Activated CD8-positive, alpha-beta memory T cell treated with anti-CD3 and anti-CD28 coated beads for 1 hour (primary cell): ENCODE measurements at places on chromosomes 6 and 20.

GRCh38 chr20:50379049-50379990 is 130.9 kb upstream of the PTPN1 start:
- DNase-seq = no peak

- no peak for DNase-seq
Observed at GRCh38 chr6:110557199-110557598, 80.8 kb upstream of the SLC22A16 start.

DNA sequence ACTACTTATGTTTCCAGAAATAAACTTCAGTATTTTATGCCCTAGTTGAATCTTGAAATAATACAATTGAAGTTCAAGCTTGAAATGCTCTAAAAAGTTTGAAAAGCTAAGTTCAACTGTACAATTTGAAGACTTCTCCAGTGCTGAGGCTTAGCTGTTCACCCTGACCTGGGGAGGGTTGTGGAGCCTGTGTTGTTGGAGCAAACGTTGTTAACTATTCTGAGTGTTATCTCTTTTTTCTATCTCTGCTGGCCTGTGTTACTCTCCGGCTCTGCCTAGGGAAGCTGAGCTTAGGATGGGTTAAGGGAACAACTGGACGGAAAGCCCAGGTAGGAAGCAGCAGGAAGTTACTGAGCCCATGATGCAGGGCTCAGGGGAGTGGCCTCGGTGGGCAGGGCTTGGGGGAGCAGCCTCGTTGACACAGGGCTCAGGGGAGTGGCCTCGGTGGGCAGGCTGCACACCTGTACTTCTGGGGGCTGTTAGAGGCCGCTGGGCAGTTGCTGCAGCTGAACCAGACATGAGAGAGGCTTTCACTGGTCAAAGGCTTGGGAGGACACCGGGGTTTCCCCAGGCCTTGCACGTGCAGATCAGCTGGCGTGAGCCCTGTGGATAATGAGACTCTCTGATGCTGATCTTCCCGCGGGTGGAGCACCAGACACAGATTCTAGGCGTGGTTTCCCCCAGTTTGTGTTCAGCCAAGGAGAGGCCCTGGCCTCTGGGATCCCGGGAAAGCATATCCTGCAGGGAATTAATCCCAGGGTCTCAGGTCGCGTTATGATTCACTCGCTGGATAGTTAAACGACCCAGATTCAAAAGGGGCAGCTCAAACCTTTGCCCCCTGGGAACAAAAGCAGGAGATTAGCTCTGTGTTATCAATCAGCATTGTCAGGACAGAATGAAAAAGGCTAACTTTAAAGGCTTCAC is 58.9 kb downstream of the ERMARD start:
- DNase-seq = no peak

GRCh38 chr6:15437090-15437635 is 191.3 kb downstream of the JARID2 start:
- DNase-seq = no peak

- no peak for DNase-seq
Observed at GRCh38 chr20:14310977-14311627, 26.3 kb downstream of the FLRT3 start.

DNA sequence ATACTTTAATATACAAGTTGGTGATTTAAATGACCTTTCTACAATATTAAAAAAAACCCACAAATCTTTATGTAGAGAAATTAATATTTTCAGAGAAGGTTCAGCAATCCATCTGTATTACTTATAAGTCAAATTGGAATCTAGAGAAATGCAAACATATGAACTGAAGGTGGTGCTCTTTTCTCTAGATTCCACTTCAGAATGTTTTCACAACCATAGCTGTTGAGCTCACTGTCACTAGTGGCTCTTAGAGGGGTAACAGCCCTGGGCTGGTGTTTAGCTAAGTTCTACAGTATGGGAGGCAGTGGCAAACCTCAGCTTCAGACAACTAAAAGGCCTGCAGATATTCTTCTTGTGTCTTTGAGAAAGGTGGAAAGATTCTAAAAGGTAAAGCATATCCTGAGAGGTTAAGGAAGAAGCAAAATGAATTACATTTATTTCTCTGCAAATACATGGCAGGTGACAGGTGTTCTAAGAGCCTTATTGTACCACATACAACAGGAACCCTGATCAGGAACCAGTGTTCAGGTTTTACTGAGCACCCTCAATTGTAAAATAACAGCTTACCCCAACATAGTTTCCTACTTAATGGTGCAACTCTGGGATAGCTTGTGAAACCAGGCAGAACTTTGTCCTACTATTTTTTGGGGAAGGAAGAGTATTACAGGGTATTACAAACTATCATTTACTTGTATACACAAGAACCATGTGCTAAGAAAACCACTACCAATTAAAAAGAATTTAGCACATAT is 56.6 kb upstream of the SAMHD1 start:
- DNase-seq = no peak

DNA sequence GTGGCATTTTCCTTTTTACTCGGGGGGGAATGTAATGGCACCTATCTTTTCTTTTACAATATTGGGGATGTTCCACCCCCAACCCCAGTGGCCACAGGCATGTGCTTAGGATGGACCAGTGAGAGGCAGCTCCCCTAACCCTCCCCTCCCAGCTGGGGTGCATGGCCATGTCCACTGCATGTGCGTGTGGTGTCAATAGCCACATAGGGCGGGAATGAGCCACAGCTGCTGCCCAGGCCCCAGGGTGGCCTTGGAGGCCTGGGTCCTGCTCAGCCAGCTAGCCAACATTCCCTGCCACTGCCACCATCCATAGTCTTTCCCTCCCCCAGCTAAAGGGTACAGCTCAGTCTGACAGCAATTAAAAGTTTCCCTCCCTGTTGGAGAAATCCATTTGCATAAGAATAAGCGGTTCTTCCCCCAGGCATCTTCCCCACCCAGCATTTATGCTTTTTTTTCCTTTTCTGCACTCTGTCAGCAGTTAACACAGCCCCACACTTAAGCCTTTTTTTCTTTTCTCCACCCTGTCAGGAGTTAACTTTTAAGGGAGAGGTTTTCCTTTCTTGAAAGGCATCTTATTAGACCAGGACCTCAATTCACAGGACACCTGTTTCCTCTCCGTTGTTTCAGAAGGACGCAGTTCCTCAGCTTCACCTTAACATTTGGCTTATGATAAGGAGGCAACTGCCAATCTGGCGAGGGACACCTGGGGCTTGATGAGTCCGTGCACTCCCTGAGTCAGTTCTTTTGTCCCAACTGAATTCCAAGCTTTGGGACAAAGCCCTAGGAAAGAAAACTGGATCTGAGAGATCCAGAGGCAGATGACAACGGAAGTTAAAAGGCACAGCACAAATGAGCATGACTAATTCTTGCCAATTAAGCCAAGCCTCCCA is 121.4 kb downstream of the TPBG start:
- no peak for DNase-seq

GRCh38 chr6:20630136-20630535 is 95.9 kb downstream of the CDKAL1 start:
- DNase-seq = no peak
